ENCODE measurements at places on chromosomes 16 and 17.

GRCh38 chr16:50371936-50372595 lies 3.3 kb upstream of the BRD7 start:
- no peak for DNase-seq

GRCh38 chr16:85421338-85422195 lies 191.6 kb upstream of the GSE1 start:
- DNase-seq = no peak

DNA sequence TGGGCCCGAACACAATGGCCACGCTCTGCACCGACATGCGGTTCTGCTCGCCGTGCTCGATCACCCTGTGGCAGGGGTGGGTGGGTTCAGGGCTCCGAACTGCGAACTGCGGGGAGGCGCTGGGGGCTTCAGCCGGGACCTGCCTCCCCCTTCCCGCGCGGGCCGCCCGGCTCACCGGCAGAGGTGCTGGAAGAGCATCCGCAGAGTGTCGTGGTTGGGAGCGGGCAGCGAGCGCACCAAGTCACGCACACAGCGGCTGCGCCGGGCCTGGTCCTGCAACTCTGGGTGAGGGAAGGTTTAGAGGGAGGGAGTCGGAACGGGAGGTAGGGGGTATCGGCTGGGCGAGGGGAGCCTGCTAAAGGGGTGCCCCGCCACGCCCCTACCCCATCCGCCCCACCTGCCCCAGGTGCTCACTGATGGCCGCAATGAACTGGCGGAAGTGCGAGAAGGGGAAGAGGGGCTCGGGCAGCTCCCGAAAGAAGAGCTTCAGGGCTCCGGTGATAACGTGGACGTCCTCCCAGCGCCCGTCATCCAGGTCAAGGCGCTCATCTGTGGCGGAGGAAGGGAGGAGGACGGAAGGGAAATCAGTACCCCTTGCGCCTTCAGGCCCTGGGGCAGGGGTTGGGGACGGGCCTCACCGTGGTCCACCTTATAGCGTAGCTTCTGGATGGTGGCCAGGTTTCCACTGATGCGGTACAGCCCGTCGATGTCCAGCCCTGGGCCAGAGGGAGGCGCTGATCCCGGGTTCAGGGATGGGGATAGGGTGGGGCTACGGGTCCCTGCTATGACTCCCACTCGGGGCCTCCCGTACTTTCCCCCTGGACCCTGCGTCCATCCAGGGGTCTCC lies 36.9 kb downstream of the ARHGAP27 start:
- DNase-seq = no peak

GRCh38 chr16:14356064-14356463 lies 274.0 kb downstream of the PARN start:
- DNase-seq = no peak

- DNase-seq = no peak
Observed at GRCh38 chr16:20311548-20311947, 15.8 kb downstream of the GP2 start.

DNA sequence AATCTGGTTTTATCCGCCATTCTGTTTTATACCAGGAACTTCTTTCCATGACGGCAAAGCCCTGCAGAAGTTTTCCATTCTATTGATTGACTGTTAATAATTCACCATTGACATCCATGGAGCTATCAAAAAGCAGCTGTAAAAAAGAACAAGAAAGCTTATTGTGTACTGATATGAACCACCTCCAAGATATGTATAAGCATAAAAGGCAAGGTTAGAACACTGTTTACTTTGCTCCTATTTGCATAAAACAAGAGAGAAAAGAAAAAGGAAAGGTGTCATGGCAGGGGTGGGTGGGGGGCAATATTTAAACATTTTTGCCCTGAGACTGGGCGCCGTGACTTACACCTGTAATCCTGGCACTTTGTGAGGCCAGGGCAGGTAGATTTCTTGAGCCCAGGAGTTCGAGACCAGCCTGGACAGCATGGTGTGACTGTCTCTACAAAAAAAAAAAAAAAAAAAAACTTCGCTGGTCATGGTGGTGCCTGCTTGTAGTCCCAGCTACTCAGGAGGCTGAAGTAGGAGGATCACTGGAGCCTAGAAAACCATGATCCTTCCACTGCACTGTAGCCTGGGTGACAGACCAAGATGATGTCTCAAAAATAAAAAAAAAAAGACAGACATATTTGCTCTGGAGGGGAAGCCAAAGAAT lies 52.5 kb downstream of the TMEM114 start:
- no peak for DNase-seq

DNA sequence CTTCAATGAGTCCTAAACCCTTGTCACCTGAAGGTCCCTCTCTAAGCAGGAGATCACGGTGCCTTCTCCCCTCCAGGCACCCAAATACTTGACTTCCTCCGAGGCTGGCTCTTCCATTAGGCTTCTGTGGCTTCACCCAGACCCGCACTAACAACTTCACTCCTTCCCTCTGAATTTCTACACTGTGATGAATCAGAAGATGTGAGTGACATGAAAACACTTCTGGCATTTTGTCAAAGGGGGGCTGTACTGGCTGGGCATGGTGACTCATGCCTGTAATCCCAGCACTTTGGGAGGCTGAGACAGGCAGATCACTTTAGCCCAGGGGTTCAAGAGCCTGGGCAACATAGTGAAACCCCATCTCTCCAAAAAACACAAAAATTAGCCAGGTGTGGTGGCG lies 72.6 kb upstream of the CNEP1R1 start:
- DNase-seq = no peak

- no peak for DNase-seq
Observed at GRCh38 chr16:57403965-57404817, at the start of gene CCL17. CCL17 (plus strand) TSS chr16:57404767; CDS start chr16:57413933, 9,166 bp downstream.

- DNase-seq = no peak
Observed at GRCh38 chr16:48235556-48236136, 8.5 kb upstream of the LONP2 start.

DNA sequence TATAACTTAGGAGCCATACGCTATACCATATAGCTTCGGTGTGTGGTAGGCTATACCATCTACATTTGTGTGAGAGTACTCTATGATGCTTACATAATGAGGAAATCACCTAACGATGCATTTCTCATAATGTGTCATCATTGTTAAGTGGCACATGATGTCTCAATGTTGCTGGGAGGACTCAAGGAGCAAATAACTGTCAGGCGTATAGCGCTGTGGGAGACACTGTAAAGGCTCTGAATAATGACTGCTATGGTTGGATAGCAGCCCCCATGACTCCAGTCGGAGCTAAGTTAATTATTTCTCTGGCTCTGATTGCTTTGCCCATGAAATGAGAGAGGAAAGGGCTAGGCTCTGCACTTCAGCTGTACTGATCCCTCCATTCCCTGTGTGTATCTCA lies 197.2 kb downstream of the RGS9 start:
- DNase-seq = no peak
